ENCODE measurements at places on chromosomes 12 and 14.

- no peak for DNase-seq
Measured at GRCh38 chr14:100855256-100855930, 29.5 kb downstream of the MEG3 start.

GRCh38 chr12:54398995-54399793 lies 14.7 kb upstream of the ZNF385A start:
- peak; percentile 84 for DNase-seq

DNA sequence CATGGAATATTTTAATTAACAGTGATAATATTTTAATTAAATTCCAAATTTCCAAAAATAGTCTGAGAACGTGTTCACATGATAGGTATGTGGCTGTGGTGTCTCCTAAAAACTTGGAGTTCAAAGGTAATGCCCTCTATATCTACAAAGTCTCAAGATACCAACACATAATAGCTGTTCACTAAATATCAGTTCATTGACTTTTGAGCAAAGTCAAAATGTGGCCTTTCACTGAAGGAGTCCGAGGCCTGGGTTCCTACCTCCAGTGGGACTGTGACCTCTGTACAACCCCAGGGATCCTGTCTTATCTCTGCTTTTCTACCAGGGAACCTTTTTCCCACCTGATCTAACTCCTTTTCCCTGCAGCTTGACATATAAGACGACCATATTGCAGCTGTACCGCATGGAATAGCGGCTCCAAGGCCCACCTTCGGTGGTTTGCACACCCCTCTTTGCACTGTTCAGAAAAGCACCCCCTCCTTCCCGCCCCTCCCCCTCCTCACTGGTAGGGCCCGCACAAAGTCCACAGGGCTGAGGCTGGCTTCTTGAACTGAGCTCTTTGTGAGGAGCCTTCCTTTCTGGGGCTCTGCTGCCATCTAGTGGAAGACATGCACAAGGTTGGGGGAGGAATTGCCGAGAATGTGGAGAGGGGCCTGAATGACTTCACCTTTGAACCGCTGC lies 3.1 kb downstream of the CCND2 start:
- DNase-seq = peak; percentile 90

- DNase-seq = no peak
Measured at GRCh38 chr12:68480526-68480925, 130.2 kb upstream of the RAP1B start.

DNA sequence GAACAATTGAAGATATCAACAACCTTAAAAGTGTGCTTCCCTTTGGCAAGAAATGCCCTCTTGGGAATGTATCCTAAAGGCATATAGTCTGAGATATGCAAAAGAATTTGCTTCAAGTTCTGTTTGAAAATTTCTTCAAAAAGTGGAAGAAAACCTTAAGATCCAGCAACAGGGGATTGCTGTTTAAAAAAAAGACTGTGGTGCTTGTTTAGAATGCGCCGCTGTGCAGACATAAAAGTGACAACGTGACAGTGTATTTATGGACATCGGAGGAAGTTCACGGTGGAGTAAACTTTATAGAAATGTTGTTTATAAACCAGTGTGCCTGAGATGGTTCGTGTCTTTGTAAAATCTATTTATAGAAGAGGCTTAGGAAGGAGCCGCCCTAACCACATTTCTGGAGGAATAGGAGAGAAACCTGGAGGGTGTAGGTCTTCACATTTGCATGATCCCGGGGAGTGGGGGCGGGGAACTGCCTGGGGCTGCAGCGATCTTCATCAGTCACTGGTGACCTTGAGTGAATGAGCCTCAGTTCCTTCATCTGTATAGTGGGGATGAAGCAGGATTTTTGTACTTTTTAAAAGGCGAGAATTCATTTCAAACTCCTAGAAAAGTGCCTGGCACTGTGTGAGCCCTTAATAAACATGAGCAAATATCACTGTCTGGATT lies 27.5 kb downstream of the ADGRD1 start:
- no peak for DNase-seq

DNA sequence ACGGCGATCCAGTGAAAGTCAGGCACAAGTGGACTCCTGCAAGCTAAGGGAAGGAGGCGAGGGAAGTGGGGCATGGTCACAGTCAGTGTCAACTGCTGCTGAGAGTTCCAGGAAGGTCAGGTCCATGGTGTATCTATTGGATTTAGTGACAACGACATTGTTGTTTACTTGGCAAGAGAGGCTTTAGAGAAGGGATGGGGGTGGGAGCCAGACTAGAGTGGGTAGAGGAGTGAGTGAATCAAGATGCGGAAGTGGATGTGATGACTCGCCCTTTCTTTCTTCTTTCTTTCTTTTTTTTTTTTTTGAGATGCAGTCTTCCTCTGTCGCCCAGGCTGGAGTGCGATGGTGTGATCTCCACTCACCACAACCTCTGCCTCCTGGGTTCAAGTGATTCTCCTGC lies 12.5 kb downstream of the P2RX7 start:
- DNase-seq = peak; percentile 29

- no peak for DNase-seq
Measured at GRCh38 chr12:10354502-10354901, 35.3 kb downstream of the KLRK1 start.

Data from CD4-positive, alpha-beta T cell treated with Interleukin-15 for 1 hour (primary cell).